ENCODE measurements at places on chromosomes 6 and 20.
A peak's percentile ranks its signal among the peaks of the same experiment; 100 is the strongest.

- peak; percentile 85 for DNase-seq
Measured at GRCh38 chr20:39876976-39877635, 811.9 kb downstream of the MAFB start.

- no peak for DNase-seq
Measured at GRCh38 chr20:49993301-49993751, 10.5 kb downstream of the SNAI1 start.

DNA sequence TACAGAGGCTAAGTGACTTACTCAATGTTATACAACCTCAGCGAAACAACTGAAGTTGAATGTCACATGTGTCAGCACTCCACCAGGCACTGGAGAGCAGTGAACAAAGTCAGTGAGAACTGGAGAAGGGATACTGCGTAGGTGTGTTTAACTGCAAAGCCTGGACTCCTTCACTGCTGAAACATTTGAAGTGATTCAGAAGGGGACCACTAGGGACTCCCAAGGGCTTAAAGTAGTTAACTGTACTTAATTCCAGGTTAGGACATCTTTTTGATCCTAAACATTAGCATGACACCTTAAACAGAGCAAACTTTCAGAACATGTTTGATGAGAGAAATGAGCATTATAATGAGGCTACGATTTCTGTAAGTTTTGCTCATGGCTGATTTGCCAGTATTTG, 45.0 kb upstream of the ZBTB24 start:
- no peak for DNase-seq

GRCh38 chr6:116624036-116624805, 7.9 kb downstream of the RSPH4A start:
- no peak for DNase-seq

GRCh38 chr20:25158043-25158442, 37.5 kb upstream of the ENTPD6 start:
- no peak for DNase-seq

DNA sequence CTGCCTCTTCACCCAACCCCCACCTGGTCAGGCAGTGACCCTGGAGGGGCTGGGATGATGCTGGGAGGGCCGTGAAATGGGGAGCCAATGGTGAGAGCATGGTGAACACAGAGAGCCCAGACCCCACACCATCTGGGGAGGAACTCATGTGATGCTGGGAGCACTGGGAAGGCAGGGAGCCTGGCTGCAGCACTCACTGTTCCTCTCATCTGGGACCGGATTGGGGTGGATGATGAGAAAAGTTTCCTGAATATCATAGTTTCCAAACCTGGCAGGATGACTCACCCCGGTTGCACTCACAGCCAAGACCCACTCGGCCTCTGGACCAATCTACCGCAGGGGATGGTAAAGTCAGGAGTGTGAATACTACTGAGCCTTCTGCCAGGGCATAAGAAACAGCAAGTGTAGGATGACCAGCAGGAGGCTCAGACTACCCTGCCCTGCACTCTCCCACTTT, 21.8 kb downstream of the ULBP1 start:
- no peak for DNase-seq

DNA sequence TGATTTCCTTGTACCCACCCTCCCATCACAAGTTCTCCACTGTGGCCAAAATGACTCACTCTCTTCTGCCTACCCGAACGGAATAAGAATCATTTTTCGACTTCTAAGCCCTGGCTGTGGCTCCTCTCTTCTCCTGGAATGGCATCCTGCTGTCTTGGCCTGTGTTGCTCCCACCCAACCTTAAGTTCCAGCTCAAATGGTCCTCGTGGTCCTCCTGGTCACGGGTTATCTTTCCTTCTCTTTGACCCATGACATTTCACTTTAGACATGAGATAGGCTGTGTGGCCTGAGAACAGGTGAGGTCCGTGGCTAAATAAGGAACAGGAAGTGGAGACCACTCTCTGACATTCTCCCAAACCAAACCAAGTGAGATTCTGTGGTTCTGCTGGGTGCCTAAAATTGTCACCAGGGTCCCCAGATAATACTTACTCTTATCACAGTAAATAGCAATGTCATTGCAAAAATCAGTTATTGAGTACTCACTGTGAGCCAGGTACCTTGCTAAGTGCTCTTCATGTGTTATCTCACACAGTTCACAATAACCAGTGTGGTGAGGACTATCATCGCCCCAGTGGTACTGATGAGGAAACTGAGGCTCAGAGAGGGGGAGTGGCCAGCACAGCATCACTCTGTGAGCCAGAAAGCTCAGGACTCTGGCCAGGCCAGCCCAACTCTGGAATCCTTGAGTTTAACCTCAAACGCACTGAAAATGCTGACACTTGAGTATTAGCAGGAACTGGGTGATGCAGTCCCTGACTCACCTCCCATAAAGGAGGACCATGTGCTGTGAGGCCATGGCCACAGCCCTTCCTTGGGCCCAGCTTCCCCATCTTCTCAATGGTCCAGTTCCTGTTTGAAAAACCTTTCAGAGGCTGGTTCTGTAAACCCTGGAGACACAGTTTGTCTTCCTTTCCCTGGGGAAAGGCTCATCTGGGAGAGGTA, 74.8 kb upstream of the SIRPA start:
- DNase-seq, result no peak

DNA sequence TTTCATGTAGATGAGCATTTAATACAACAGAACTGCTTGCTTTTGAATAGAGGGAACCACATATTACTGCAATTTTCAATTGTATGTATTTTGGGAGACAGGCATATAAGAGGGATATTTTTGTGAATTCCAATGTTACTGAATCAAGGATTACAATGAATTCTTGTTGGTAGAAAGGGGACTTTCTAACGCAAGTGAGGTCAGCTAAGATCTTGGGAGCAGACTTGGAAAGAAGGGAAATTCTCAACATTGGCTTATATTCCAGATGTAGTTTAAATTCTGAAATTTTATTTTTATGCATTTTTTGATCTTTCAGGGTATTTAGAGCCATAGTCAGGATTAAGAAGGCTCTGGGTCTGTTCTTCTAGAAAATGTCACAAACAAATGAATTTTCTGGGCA, 43.3 kb upstream of the CTAGE9 start:
- DNase-seq, result no peak

DNA sequence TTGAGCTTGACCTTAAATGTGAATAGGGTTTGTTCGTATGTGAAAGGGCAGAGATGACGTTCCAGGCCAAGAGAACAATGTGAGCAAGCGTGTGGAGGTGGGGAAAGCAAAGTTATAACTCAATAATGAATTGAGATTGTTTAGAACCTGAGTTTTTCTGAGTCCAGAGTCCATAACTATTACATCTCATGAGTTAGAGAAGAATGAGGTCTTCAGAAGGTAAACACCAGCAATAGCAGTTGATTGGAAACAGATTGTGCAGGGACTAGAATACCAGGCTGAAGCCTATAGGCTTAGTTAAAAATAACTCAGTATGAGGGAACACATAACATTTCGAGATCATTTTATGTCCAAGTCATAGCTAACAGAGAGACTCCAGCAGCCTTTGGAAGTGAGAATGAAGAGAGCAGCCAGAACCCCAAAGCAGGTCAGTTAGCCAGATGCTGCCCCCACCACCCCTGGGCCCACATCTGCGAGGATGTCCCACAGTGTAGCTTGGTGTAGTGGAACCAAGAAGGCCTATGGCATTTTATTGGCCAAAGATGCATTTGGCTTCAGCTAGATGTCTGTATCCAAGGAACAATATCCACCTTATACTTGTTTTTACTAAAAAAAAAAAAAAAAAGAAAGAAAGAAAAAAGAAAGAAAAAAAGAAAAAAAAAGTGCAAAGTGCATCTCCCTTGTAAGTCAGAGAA, 121.7 kb downstream of the TNFRSF21 start:
- no peak for DNase-seq

DNA sequence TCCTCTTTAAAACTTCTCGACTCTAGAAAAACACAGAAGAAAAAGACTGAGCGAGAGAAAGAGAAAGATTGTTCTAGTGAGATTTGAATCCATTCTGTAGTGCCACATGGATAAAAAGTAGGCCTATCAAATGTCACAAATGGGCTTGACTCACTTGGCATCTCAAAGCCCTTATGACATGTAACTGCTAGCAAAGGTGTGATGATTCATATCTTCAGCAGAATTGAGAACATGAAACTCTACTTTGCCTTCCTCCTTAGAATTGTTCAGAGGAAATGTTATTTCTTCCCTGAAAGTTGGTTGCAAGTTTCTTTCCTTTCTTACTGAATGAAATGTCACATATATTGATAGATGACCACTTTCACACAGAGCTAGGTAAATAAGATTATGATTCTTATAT, 40.4 kb upstream of the DUSP22 start:
- no peak for DNase-seq

- no peak for DNase-seq
Measured at GRCh38 chr6:154993026-154993425, 2.1 kb upstream of the TIAM2 start.

DNA sequence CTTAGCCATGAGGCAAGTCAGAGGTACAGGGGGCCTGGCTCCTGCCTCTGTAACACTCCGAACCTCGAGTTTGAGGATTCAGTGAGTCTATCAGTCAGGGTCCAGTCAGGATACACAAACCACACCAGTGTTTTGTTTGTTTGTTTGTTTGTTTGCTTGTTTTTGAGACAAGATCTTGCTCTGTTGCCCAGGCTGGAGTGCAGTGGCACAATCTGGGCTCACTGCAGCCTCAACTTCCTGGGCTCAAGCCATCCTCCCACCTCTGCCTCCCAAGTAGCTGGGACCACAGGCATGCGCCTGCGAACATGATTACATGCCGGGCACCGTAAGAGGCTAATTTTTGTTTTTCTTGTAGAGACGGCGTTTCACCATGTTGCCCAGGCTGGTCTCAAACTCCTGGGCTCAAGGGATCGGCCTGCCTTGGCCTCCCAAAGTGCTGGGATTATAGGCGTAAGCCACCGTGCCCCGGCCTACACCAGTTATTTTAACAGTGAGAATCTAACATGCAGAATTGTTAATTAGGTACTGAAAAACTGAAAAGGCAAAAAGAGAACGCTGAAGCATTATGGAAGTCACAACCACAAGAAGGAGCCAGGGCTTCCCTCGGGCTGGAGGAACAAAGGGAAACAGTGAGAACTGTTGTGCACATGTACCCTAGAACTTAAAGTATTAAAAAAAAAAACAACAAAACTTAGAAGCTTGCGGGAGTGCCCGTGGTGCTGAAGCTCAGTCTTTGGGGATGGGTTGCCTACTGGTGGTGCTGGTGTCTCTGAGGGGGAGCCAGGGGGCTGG, 40.4 kb downstream of the SRSF3 start:
- DNase-seq, result no peak

- DNase-seq, result no peak
Measured at GRCh38 chr6:79240509-79240908, 6.0 kb upstream of the HMGN3 start.

GRCh38 chr6:148850964-148851363, 104.1 kb downstream of the UST start:
- no peak for DNase-seq

DNA sequence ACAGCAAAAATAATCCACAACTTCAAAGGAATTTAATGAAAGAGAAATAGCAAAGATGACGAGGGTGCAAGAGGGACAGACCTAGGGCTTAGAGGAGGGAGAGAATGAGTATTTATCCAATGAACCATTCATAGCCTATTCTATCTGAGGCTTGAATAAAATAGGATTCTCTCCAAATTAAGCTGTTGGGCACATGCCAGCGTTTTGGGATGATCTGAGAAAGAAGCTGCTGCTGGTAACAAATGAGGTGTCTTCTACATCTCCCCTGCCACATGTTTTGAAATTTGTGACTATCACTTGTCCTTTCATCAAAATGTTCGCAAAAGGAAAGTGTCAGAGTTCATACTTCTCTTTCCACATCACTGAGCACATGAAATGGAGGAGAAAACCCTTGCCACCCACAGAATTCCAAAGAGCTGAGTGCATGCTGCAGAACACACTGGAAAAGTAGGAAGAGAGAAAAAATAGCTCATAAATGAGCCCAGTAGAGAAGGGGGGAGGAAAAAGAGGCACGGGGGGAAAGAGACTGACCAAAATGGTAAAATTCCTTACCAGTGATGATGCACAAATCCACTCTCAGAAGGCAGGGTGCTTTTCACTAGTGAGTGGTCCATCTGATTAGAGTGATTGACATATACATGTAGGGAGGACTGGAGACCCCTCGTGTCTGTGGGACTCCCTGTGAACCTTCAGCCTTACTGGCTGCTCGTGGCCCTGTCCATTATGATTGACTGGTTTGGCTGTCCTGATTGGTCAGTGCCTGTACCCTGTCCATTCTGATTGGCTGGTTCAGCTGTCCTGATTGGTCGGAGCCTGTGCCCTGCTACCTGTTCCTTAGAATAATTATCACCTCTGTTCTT, 180.5 kb downstream of the OGFRL1 start:
- no peak for DNase-seq
